HL-60 (cell line): ENCODE measurements at places on chromosomes 16 and 17.
A peak's percentile ranks its signal among the peaks of the same experiment; 100 is the strongest.

GRCh38 chr17:69228576-69228975 lies at the start of gene ABCA10:
ABCA10 (minus strand) TSS chr17:69228824; CDS start chr17:69225358, 3,466 bp downstream.
- no peak for DNase-seq

DNA sequence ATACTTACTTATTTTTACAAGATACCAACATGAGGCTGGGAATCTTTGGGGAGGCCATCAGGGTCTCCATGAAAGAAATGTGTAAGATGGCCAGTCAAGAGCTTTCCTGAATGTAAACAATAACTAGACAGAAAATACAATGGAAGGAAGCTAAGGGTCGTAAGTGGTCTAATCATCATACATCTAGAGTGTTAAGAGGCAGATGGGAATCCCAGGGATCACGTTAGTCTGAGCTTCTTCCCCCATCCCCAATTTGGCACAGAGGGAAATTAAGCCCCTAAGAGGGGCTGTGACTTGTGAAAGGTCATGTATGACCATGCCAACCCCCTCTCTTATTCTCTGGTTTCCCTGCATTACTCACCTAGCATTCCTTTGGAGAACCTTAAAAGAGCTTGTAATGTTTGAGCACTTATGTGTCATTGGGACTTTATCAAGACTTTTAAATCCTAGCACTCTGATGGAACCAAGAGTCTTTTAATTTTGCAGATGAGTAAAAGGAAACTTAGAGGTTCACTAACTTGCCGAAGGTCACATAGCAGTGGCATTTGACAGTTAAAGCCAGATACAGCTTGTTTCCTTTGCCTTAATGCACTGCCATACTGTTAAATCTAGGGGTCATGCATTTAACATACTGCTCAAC lies 46.1 kb downstream of the DCUN1D3 start:
- DNase-seq, result no peak

GRCh38 chr16:15732416-15732815 lies 82.4 kb downstream of the NDE1 start:
- no peak for DNase-seq

DNA sequence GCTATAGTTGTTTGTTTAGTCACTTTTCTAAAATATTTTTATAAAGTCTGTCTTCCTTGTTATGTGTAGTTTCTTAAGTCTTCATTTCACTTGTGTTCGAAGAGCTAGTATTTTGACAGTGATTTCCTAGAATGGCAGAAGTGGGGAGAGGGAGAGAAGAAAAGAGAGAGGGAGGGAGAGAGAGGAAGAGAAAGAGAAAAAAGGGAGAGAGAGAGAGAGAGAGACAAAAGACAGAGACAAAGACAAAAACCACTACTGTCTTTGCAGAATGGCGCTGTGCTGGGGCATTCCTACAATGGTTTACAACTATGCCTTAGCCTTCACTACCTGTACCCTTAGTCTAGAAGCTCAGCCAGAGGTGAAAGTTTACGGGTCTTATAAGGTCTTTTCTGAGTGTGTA lies 90.5 kb downstream of the CA4 start:
- no peak for DNase-seq

- DNase-seq, result no peak
Measured at GRCh38 chr17:1473841-1474240, 17.8 kb upstream of the CRK start.

GRCh38 chr17:34378664-34379101 lies 15.7 kb upstream of the CCL1 start:
- peak; percentile 75 for DNase-seq

DNA sequence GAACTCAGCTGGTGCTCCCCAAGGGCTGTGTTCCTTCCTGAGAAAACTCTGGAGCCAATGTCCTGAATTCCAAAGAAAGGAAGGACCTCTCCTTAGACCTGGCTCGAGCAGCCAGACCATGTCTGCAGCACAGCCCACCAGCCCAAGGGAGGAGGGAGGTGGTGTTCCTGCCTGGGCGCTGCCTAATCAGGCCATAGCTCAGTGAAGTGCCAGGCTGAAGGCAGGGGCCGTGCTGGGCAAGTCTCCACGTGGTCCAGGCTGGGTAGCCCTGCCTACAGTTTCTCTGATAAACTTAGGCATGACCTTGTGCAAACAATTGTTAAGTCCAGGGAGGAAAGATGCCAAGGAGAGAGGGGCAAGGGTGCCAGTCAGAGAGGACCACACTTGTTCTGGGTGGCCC lies 76.8 kb downstream of the MPRIP start:
- no peak for DNase-seq

GRCh38 chr17:70327723-70328122 lies 158.4 kb downstream of the KCNJ2 start:
- no peak for DNase-seq

GRCh38 chr17:29592850-29593551 lies at the start of gene ANKRD13B:
ANKRD13B (plus strand) TSS chr17:29593132; CDS start chr17:29593622, 490 bp downstream.
- DNase-seq, result no peak

- no peak for DNase-seq
Measured at GRCh38 chr17:41655611-41656111, 31.3 kb upstream of the KRT17 start.

DNA sequence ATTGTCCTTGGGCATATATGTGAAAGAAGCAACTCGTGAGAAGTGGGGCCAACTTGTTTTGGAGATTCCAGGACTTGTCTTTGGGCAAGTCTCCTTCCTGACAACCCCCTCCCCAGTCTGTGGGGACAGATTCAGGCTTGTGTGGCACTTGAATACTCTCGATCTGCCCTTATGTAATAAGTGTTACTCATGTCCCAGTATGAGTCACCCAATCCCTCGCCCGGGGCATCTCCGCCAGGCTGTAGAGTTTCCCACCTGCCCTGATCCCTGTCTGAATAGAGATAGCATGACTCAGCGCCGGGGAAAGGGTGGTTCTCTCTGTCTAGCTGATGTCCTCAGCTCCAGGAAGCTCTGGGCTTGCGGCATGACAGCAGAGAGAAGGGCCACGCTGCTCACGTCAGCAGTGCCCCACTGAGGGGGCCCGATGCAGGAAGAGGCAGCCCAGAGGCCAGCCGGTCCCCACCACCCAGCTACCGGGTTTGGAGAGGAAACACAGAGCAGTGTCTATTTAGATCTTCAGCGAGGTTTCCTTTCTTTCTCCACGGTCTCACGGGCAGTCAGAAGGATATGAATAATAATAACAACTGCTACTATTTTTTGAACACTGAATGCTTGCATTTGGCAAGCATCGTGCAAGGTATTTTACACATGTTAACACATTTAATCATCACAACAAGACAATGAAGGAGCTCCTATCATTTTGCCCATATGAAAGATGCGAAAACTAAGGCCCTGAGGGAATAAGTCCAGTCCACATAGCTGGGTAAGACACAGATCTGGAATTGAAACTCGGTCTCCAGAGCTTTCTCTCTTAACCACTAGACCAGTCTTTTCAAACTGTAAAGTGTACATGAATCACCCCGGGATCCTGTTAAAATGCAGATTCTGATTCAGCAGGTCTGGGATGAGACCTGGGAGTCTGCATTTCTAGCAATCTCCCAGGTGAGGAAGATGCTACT lies 426.7 kb upstream of the MAF start:
- peak; percentile 30 for DNase-seq

DNA sequence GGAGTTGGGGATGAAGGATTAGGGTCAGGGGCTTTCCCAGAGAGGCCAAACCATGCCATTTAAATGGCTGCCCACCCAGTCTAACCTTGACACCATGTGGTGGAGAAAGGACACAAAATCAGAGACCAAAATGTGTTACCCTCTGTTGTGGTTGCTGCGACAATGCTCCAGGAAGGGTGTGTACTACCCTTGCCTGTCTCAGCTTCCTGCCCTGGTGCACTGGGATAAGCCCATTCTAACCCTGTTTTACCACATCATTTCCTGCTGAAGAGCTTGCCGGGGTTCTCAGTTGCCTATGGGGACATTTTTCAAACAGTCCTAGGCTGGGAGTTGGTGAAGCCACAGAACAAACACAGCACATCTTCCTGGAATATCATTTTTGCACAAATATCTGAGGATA lies 4.9 kb downstream of the OR4D1 start:
- DNase-seq, result no peak

DNA sequence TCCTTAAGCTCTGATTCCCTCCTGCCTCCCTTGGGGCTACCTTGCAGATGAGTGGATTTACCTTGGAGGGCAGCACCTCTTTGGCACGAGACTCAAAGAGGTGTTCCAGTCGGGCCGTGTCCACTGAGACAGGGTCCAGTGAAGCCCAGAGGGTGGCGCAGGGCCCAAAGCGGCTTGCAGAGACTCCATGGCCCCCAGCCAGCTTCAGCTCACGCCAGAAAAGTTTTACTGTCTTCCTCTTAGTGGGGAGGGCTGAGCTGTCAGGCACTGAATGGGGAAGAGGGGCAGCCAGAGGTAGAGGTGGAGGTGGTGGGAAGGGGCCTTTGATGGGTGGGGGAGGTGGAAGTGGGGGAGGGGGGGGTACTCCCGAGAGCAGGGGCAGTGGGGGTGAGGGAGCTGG lies 6.7 kb downstream of the TMEM208 start:
- no peak for DNase-seq

DNA sequence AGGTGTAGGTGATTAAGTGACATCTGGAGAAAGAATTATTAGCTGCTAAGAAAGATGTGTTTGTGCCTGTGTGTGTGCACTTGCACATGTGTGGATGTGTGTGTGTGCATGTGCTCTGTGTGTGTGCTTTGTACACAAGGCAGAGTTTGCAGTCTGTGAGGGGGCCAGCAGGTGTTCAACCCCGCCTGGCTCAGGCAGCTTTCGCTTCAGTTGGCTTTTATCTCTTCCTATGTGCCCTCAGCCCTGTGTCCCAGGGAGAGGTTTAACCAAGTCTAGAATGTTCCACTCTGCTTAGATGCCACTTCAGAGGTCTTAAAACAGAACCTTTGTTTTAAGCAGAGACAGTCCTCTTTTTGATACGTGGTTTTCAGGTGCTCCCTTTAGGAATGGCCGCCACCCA lies 58.8 kb downstream of the CDH13 start:
- DNase-seq, result no peak

- DNase-seq, result no peak
Measured at GRCh38 chr16:86903068-86903467, 324.7 kb downstream of the FOXL1 start.

DNA sequence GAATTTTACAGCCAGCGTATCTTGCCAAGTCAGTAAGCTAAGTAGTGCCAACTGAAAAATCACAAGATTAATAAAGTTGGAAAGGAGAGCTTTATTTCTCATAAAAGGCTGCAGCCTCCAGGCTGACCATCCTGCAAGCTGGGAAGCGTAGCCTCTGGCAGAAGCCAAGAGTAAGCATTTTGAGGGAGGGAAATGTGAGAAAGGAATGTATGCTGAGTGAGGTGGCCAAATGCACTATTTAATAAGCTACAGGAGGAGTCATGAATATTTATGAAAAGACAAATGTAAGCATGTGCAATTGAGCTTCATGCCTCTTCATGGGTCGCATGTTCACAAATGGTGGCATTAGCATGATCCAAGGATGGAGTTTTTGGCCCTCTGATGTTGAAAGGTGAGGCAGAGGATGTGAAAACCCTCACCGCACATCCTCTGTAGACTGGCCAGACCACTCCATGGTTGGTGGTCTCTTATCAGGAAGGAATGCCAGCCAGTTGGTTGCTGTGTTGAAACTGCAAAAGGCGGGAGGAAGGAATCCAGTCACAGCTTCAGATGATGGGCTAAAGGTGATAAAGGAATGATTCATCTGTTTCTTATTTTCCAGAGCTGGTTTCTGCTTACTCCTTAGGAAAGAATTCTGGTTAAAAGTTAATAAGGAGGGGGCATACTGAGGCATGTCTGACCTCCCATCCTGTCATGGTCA lies 9.2 kb downstream of the KRT33B start:
- no peak for DNase-seq

- DNase-seq, result no peak
Measured at GRCh38 chr17:70370816-70371215, 201.5 kb downstream of the KCNJ2 start.

DNA sequence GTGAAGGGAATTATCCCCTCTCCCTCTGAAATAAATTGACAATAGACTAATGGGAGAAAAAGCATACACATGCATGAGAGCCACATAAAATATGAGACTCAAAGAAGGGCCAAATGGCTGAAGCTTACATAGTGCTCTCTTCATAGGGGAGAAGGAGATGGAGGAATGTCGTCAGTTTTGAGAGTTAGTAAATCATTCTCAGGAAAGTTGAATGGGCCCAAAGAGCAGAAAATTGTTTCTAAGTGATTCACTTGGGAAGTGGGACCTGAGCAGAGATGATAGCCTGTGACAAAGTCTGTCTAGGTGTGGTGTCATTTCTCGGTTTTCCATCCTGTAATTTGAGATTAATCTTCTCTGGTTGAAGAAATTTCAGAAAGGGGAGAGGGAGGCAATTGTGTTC lies 35.0 kb downstream of the BCAS3 start:
- DNase-seq, result no peak

DNA sequence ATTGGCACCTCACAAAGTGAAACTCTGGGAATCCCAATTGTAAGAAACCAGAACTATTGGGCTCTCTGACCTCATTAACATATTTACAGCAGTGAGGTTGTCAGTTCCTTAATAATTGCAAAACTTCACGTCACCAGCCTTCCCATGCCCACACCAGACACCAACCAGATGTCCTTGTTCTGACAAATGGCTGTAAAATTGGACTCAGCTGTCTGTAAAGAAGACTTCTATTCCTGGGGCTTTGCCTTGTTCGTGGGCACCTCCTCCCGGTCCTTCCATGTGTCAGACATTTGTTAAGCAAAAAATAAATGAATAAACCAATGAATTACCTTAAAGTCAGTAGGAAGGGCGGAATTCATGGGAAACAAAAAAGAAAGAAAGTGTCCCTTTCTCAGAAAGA lies 284.3 kb upstream of the CDH11 start:
- DNase-seq, result no peak

GRCh38 chr16:72898216-72898825 lies 149.6 kb downstream of the ZFHX3 start:
- DNase-seq, result no peak

- peak; percentile 73 for DNase-seq
Measured at GRCh38 chr17:80986816-80987475, 4.7 kb upstream of the CHMP6 start.

DNA sequence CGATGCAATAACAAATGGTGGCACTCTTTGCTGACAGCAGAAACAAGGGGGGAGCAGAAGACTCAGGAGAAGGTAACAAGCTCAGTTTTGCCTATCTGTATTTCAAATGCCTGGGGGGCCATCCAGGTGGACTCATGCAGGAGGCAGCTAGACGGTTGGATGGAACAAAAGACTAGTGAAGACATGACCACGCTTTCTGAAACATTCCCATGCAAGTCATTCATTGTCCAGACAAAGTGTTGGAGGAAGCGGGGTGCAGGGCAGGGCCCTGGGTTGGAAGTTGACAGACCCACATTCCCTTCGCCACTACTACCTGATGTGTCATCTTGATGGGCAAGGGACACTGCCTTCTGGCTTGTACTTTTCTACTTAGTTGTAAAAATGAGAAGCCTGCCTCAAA lies 29.8 kb upstream of the CRYBA1 start:
- no peak for DNase-seq
